ENCODE measurements at places on chromosomes 2 and 18.

GRCh38 chr18:75365254-75365629, 62.3 kb downstream of the SMIM21 start:
- no peak for DNase-seq

DNA sequence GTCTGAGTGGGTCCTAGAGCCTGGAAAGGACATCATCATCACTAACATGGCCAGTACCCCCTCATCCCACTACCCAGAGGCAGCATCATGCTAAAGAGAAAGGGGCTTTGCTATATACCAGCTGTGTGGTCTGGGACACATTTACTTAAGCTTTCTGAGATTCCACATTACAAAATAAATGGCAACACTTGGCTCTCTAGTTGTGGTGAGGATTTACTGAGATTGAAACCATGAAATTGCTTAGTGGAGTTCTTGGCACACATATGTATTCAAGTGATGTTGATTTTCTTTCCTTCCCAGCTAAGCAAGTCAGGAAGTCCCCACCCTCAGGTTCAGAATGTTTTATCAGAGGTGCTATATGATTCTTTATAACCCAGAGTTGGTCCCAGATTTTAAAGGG, 362.0 kb downstream of the CLIP4 start:
- DNase-seq = no peak

DNA sequence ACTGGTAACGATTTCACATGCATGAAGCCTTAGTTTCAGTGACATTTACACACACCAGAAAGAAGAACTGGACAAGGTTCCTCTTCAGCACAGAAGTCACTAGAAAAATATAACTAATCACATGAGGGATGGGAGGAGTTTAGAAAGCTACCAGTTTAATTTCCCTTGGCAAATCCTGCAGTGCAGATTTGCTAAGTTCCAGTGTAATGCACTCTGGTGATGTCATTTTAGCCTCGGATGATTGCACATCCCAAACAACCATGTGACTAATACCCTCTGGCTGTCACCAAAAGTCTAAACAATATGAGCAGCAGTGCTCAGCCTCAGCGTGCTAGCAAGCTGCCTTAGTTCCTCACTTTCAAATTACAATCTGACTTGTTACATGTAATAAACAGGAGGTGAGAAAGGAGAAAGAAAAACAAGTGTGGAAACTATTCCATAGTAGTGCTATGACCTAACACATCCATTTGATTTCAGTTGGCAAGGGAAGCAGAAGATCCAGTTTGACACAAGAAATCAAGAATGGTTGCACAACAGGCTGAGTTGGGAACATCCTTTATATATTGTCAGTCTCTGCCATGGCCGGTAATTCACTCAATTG, 35.3 kb upstream of the PPP1CB start:
- no peak for DNase-seq

DNA sequence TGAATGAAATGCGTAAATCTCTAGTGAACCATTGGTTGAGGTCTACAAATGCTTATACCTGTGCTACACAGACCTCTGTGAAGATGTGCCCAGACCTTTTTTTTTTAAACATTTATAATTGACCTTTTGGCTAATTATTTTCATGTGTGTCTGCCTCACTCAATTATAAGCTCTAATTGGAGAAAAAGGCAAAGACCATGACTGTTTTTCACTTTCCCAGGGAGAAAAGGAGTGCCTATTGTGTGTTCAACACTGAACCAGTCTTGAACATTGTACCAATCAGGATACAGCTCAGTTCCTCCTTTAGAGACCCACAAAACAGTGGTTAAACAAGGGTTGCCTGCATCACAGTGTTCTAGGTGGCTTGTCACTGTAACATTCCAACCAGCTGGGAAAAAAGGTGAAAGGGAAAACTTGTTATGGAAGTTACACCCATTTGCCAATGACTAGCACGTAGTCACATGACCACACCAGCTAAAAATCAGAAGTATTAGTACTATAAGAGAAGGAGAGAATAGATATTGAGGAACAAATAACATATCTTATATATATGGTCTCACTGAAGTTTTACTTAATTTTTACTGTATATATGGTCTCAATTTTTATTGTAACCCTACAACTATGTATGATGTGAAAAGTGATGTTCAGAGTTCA, 13.4 kb downstream of the TANK start:
- DNase-seq = no peak

- no peak for DNase-seq
These were observed 584.8 kb downstream of the TSN start for GRCh38 chr2:122340246-122340645.

DNA sequence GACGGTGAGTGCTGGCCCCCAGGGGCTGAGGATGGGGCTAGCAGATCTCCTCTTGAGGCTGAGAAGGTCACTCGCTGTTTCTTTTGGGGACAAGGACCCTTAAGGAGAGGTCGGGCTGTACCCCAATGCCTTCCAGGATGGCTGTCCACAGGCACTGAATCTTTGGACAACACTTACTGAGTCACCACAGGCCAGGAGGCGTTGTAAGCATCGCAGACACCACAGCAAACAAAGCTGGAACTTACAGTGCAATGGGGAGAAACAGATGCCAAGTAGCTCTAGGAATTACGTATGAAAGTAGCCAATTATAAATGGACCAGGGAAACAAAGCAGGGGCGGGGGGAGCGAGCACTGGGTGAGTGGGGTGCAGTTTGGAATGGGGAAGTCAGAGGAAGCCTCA, 219.8 kb downstream of the GLI2 start:
- DNase-seq = no peak
